ENCODE measurements at places on chromosomes 2 and 18. TPM values are rescaled to one million over a fixed set of nuclear protein-coding genes. Genes with fewer than 3 reads are reported as not detected.

The ATP6V1C2 gene
- total RNA-seq: 0.62 TPM

DNA sequence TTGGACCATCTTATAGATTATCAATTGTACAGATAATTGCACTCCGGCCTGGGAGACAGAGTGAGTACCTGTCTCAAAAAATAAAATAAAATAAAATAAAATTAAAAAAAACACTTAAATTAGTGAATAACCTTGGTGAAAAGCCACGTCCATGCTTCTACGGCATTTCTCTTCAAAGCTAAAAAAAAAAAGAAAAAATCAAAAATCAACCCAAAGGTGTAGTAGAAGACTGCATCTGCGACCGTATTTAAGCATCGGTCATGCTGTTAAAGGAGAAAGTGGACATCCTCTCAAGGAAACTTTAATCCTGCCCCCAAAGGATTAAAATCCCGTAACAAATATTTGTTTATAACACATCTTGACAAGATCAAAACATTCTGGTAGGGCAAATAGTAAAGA, 350 bp upstream of the RNF138 start:
- DNase-seq: no peak

- DNase-seq: no peak
Observed at GRCh38 chr2:50851886-50852285, 180.0 kb downstream of the NRXN1 start.

The SF3B6 gene
- 62.5 TPM for total RNA-seq

DNA sequence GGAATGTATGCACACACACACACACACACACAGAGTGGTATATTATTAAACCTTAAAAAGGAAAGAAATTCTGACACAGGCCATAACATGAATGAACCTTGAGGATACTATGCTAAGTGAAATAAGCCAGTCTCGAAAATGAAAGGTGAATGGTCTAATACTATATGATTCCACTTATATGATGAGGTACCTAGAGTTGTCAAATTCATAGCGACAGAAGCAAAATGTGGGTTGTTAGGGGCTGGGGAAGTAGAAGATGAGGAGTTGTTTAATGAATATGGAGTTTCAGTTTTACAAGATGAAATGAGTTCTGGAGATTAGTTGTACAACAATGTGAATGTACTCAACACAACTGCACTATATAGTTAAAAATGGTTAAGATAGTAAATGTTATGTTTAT, 118.1 kb downstream of the ABCA12 start:
- DNase-seq: no peak

Data from sciatic nerve (tissue), 2 donors.